H1 (cell line): ENCODE measurements at places on chromosomes 11 and 22. TPM values are rescaled to one million over a fixed set of nuclear protein-coding genes. Genes with fewer than 3 reads are reported as not detected.

The CLCF1 gene
- 0.32 and 0.57 TPM in 2 replicates for total RNA-seq

The UBQLNL gene
- not detected in 2 replicates for total RNA-seq

The FOLH1 gene
- 0.31 and 0.56 TPM in 2 replicates for total RNA-seq

The NRXN2 gene
- total RNA-seq, result 11.4 and 11.5 TPM in 2 replicates

The PIH1D2 gene
- 0.73 and 0.86 TPM in 2 replicates for total RNA-seq

The PGR gene
- total RNA-seq, result 0.19 and 0.35 TPM in 2 replicates

The BET1L gene
- 37.9 and 40.2 TPM in 2 replicates for total RNA-seq

The WT1 gene
- 0.17 and 0.21 TPM in 2 replicates for total RNA-seq

The ART1 gene
- not detected in 2 replicates for total RNA-seq

The PGA5 gene
- 0.67 and 0.84 TPM in 2 replicates for total RNA-seq

The MYO18B gene
- total RNA-seq, result 0.67 and 0.78 TPM in 2 replicates

The CST6 gene
- total RNA-seq, result 1.6 and 1.8 TPM in 2 replicates

The ELMOD1 gene
- total RNA-seq, result 1.6 and 1.7 TPM in 2 replicates

The IGSF9B gene
- total RNA-seq, result 42.3 and 49.2 TPM in 2 replicates

The RIC3 gene
- total RNA-seq, result 15.5 and 16.6 TPM in 2 replicates

The KRTAP5-1 gene
- not detected in 2 replicates for total RNA-seq

The DGAT2 gene
- total RNA-seq, result 2.6 and 3.2 TPM in 2 replicates

The APOL3 gene
- not detected in 2 replicates for total RNA-seq

The SEPTIN3 gene
- total RNA-seq, result 38.9 and 39.1 TPM in 2 replicates
